Naive B cell (primary cell): ENCODE measurements at places on chromosomes 1 and 21. TPM values are rescaled to one million over a fixed set of nuclear protein-coding genes. Genes with fewer than 3 reads are reported as not detected.
A peak's percentile ranks its signal among the peaks of the same experiment; 100 is the strongest.

DNA sequence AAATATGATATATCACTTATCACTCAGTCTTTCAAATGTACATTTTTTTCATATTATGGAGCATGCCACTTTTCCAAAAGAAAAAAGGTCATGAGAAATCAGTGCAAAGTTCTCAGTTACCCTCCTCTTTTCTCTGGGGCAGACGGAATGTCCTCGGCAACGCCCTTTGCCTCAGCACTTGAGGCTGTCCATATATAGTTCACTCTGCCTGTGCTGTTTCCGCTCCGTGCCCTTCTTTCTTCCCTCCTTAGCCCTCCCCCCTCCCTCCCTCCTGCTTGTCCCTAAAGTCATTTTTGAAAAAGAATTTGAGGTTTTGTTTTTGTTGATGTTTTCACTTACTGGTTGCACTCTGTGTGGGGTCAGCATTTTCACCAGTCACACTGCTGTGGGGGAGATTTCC lies 5.4 kb downstream of the BARHL2 start:
- H3K4me1 ChIP-seq, result peaks cover 24% of the 10 kb centered on the region
- H3K36me3 ChIP-seq, result peaks cover 7% of the 10 kb centered on the region
- no peak for DNase-seq

GRCh38 chr1:38183096-38183495 lies 136.5 kb upstream of the POU3F1 start:
- no peak for DNase-seq
- H3K36me3 ChIP-seq, result peaks cover 8% of the 10 kb centered on the region
- peaks cover 45% of the 10 kb centered on the region for H3K27me3 ChIP-seq
- H3K4me3 ChIP-seq, result no peak overlapping the region

Gene ATAD3C
- not detected for polyA plus RNA-seq

Gene LIN28A
- not detected for polyA plus RNA-seq

DNA sequence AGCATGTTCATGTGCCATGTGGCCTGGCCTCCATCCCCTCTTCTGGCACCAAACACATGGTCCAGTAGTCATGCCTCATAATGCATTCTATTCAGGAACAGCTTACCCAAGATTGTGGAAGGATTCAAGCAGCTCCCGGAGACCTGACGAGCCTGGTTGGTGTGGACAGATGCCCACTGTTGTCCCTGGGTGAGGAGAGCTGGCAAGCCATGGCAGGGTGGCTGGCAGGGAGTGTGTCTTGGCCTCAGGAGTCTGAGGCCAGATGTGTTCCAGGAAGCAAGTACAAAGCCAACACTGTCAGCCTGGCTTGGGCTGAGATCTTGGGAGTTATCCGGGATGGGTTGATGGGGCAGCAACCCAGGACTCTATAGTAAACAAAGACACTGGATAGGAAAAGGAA lies 7.3 kb upstream of the FABP3 start:
- no peaks in the 10 kb centered on the region for H3K36me3 ChIP-seq
- no peak overlapping the region for H3K4me3 ChIP-seq
- H3K27ac ChIP-seq, result no peak overlapping the region
- H3K4me1 ChIP-seq, result no peaks in the 10 kb centered on the region
- no peak for DNase-seq

Gene S100PBP
- 24.5 TPM for polyA plus RNA-seq

Gene COL11A1
- polyA plus RNA-seq, result not detected

- H3K4me3 ChIP-seq, result peak overlapping the region; percentile 92
- H3K36me3 ChIP-seq, result no peaks in the 10 kb centered on the region
- H3K27ac ChIP-seq, result peak overlapping the region; percentile 41
- H3K27me3 ChIP-seq, result no peaks in the 10 kb centered on the region
- peaks cover 4% of the 10 kb centered on the region for H3K4me1 ChIP-seq
Observed at GRCh38 chr1:159077120-159077961, 775 bp upstream of the AIM2 start.

DNA sequence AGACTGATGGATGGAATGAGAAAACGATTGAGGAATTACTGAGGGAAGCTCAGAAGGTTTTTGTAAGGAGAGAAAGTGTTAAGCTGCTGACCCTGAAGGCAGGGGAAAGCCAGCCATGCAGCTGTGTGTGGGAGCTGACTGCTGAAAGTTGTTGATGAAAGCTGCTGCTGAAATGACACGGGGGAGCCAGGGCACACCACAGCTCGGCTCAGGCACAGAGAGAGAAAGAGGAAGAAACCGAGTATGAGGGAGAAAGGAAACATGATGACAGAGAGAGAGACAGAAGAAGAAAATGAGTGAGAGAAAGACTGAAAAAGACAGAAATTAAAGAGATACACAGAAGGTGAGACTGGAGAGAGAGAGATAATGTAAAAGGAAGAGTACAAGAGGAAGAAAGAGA lies 115.5 kb downstream of the LRRC53 start:
- peaks cover 2% of the 10 kb centered on the region for H3K4me1 ChIP-seq
- no peaks in the 10 kb centered on the region for H3K36me3 ChIP-seq
- no peaks in the 10 kb centered on the region for H3K27me3 ChIP-seq
- DNase-seq, result no peak
- H3K27ac ChIP-seq, result no peak overlapping the region

- no peaks in the 10 kb centered on the region for H3K4me1 ChIP-seq
- H3K27ac ChIP-seq, result no peak overlapping the region
- no peaks in the 10 kb centered on the region for H3K27me3 ChIP-seq
Observed at GRCh38 chr1:189657715-189658114, 819.9 kb downstream of the BRINP3 start.

GRCh38 chr21:35611708-35612132 lies 448.6 kb downstream of the SETD4 start:
- H3K27ac ChIP-seq, result no peak overlapping the region
- peaks cover 9% of the 10 kb centered on the region for H3K27me3 ChIP-seq
- H3K36me3 ChIP-seq, result no peaks in the 10 kb centered on the region
- no peak for DNase-seq
- no peaks in the 10 kb centered on the region for H3K4me1 ChIP-seq
- no peak overlapping the region for H3K4me3 ChIP-seq

Gene KLHL21
- polyA plus RNA-seq, result 10.2 TPM

GRCh38 chr1:109892561-109893368 lies 17.9 kb upstream of the CSF1 start:
- no peak overlapping the region for H3K4me3 ChIP-seq
- peaks cover 46% of the 10 kb centered on the region for H3K27me3 ChIP-seq
- DNase-seq, result no peak
- no peaks in the 10 kb centered on the region for H3K36me3 ChIP-seq
- no peak overlapping the region for H3K27ac ChIP-seq

- no peak for DNase-seq
- H3K4me3 ChIP-seq, result no peak overlapping the region
- H3K4me1 ChIP-seq, result peaks cover 9% of the 10 kb centered on the region
- H3K27me3 ChIP-seq, result peaks cover 29% of the 10 kb centered on the region
- no peak overlapping the region for H3K27ac ChIP-seq
- no peaks in the 10 kb centered on the region for H3K36me3 ChIP-seq
Observed at GRCh38 chr1:8284127-8284526, 33.8 kb upstream of the SLC45A1 start.

Gene ANKRD13C
- polyA plus RNA-seq, result 12.9 TPM

DNA sequence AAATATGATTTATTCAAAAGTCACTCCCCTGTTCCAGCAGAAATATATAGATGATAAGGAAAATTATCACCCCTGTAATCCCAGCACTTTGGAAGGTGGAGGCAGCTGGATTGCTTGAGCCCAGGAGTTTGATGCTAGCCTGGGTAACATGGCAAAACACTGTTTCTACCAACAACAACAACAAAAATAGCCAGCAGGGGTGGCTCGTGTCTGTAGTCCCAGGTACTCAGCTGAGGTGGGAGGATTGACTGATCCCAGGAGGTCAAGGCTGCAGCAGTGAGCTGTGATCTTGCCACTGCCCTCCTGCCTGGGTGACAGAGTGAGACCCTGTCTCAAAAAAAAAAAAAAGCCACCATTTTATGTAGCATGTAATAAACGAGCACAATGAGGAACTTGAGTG lies 1546.5 kb downstream of the NCAM2 start:
- no peak overlapping the region for H3K4me3 ChIP-seq
- H3K27ac ChIP-seq, result no peak overlapping the region
- no peaks in the 10 kb centered on the region for H3K36me3 ChIP-seq
- H3K27me3 ChIP-seq, result no peaks in the 10 kb centered on the region
- H3K4me1 ChIP-seq, result no peaks in the 10 kb centered on the region

Gene RNU1-1
- 55.0 TPM for polyA plus RNA-seq

GRCh38 chr1:181562395-181562794 lies 79.1 kb downstream of the CACNA1E start:
- no peak overlapping the region for H3K27ac ChIP-seq
- H3K36me3 ChIP-seq, result no peaks in the 10 kb centered on the region
- H3K4me3 ChIP-seq, result no peak overlapping the region
- no peak for DNase-seq

- no peak overlapping the region for H3K27ac ChIP-seq
- no peak overlapping the region for H3K4me3 ChIP-seq
- H3K4me1 ChIP-seq, result no peaks in the 10 kb centered on the region
- no peaks in the 10 kb centered on the region for H3K27me3 ChIP-seq
- DNase-seq, result no peak
Observed at GRCh38 chr1:72942008-72942407, 659.7 kb upstream of the NEGR1 start.

GRCh38 chr1:77831566-77831965 lies 52.1 kb downstream of the MIGA1 start:
- H3K27ac ChIP-seq, result no peak overlapping the region
- H3K27me3 ChIP-seq, result no peaks in the 10 kb centered on the region
- no peak for DNase-seq
- no peaks in the 10 kb centered on the region for H3K36me3 ChIP-seq

Gene ACOT7
- 3.2 TPM for polyA plus RNA-seq

- H3K4me1 ChIP-seq, result no peaks in the 10 kb centered on the region
- DNase-seq, result no peak
- H3K27me3 ChIP-seq, result no peaks in the 10 kb centered on the region
- no peak overlapping the region for H3K27ac ChIP-seq
- H3K4me3 ChIP-seq, result no peak overlapping the region
Observed at GRCh38 chr1:57945045-57945444, 521.2 kb upstream of the DAB1 start.

Gene TMEM54
- polyA plus RNA-seq, result not detected

Gene MXRA8
- not detected for polyA plus RNA-seq

DNA sequence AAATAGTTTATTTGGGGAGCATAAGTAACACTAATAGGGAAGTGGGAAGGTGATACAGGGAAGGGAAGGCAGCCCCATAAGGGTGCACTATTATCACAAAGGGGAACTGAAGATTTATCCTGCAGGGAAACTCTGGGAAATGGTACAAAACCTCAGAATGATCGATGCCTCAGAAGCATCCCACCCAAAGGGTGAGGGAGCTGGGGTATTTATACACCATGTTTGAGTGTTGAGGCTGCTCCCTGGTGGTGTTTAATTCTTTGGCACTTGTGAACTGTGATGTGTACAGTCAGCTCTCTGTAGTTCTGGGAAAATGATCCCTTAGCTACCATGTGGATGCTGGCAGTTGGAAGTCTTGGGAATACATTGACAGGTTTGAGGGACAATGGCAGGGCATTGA lies 5.1 kb upstream of the TRIM62 start:
- H3K27me3 ChIP-seq, result peaks cover 51% of the 10 kb centered on the region
- H3K36me3 ChIP-seq, result no peaks in the 10 kb centered on the region
- no peak for DNase-seq
- H3K4me1 ChIP-seq, result peaks cover 11% of the 10 kb centered on the region
- no peak overlapping the region for H3K4me3 ChIP-seq
- no peak overlapping the region for H3K27ac ChIP-seq

DNA sequence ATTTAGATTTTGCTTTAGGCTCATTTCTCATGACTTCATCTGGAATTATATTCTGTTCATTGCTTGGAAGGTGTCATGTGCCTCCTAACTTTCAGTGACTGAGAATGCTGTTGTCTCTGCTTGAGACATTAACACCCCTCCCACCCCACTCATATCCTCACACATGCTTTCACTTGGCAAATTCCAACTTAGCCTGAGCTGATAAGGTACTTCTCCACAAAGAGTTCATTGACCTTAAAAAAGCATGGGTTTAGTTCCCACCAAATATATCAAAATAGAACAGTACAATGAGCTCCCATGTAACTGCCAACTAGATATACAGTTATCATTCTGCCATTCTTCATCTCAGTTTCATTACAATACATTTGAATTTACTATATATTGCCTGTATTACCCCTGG lies 576.5 kb upstream of the ADGRL2 start:
- H3K4me3 ChIP-seq, result no peak overlapping the region
- H3K27ac ChIP-seq, result no peak overlapping the region
- no peaks in the 10 kb centered on the region for H3K27me3 ChIP-seq
- no peaks in the 10 kb centered on the region for H3K36me3 ChIP-seq

Gene NUP210L
- not detected for polyA plus RNA-seq

- peaks cover 34% of the 10 kb centered on the region for H3K4me1 ChIP-seq
- peak within 1 kb of the TSS; percentile 98 for H3K4me3 ChIP-seq
- peak within 1 kb of the TSS; percentile 92 for H3K27ac ChIP-seq
- no peaks in the 10 kb centered on the region for H3K36me3 ChIP-seq
- peak; percentile 91 for DNase-seq
Observed at GRCh38 chr21:26170471-26171257, at the start of gene APP. APP (minus strand) TSS chr21:26170770; CDS start chr21:26170620, 150 bp downstream.

- no peak overlapping the region for H3K27ac ChIP-seq
- no peak for DNase-seq
- peaks cover 32% of the 10 kb centered on the region for H3K36me3 ChIP-seq
- H3K4me3 ChIP-seq, result no peak overlapping the region
- H3K27me3 ChIP-seq, result peaks cover 20% of the 10 kb centered on the region
Observed at GRCh38 chr1:168155910-168156309, 19.2 kb upstream of the GPR161 start.

Gene LRRC7
- polyA plus RNA-seq, result not detected

Gene DISP1
- 6.0 TPM for polyA plus RNA-seq

Gene SMPDL3B
- polyA plus RNA-seq, result not detected

Gene HCN3
- polyA plus RNA-seq, result 0.08 TPM

Gene NKAIN1
- not detected for polyA plus RNA-seq

Gene MORC3
- 38.6 TPM for polyA plus RNA-seq

GRCh38 chr1:147847831-147848230 lies 54.8 kb upstream of the GJA8 start:
- no peaks in the 10 kb centered on the region for H3K4me1 ChIP-seq
- H3K36me3 ChIP-seq, result no peaks in the 10 kb centered on the region
- H3K27me3 ChIP-seq, result peaks cover 51% of the 10 kb centered on the region
- DNase-seq, result no peak
- H3K27ac ChIP-seq, result no peak overlapping the region

- H3K36me3 ChIP-seq, result no peaks in the 10 kb centered on the region
- no peak overlapping the region for H3K4me3 ChIP-seq
- H3K4me1 ChIP-seq, result no peaks in the 10 kb centered on the region
- DNase-seq, result no peak
- no peaks in the 10 kb centered on the region for H3K27me3 ChIP-seq
Observed at GRCh38 chr1:218846181-218846580, 327.5 kb upstream of the LYPLAL1 start.

Gene RIPPLY3
- polyA plus RNA-seq, result not detected

- no peaks in the 10 kb centered on the region for H3K27me3 ChIP-seq
- peaks cover 12% of the 10 kb centered on the region for H3K36me3 ChIP-seq
- H3K4me1 ChIP-seq, result peaks cover 25% of the 10 kb centered on the region
Observed at GRCh38 chr1:28902738-28903137, 11.6 kb upstream of the EPB41 start.

GRCh38 chr1:8858888-8859706 lies 19.4 kb downstream of the ENO1 start:
- H3K4me3 ChIP-seq, result peak overlapping the region; percentile 44
- H3K27me3 ChIP-seq, result no peaks in the 10 kb centered on the region
- peak; percentile 55 for DNase-seq
- peak overlapping the region; percentile 45 for H3K27ac ChIP-seq
- H3K4me1 ChIP-seq, result peaks cover 18% of the 10 kb centered on the region
- peaks cover 7% of the 10 kb centered on the region for H3K36me3 ChIP-seq

Gene KIAA0040
- 149 TPM for polyA plus RNA-seq
